ENCODE measurements at places on chromosomes 2 and 18. TPM values are rescaled to one million over a fixed set of nuclear protein-coding genes. Genes with fewer than 3 reads are reported as not detected.

DNA sequence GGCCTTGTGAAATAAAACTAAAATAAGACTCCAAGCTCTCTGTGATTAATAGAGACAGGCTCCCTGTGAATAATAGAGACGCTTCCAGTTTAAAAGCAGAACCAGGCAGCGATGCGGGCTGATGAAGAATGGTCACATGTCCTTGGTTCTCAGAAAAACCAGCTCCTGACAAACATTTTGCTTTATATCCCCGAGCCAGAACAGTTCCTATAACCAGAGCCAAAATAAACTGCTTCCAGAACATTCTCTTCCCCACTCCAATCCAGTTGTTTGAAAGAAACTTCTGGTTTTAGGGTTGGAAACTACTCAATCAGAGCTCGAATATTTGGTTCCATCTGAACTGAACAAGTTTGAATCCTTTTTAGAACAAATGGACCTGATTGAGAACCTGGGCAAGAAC, 213.7 kb downstream of the TSN start:
- DNase-seq, result no peak

GRCh38 chr2:110979471-110980338, 141.0 kb upstream of the BCL2L11 start:
- DNase-seq, result no peak

DNA sequence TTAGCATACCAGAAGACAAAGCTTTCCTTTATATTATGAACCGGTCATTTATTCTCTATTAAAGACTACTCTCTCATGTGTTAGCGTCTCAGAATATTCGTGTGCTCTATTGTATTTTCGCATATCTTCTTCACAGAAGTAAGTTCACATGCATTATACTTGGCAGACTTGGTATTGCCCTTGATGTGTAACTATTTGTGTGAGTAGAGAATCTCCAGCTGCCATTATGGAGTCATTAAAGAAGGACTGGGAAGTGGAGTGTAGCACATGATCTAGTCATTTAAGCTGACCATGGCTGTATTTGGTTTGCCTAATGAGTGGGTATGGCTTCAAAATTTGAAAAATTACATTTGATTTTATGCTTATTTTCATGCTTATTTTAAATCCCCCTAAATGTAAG, 92.9 kb downstream of the TTC27 start:
- no peak for DNase-seq

Gene MC2R
- polyA plus RNA-seq, result 0.06 TPM

DNA sequence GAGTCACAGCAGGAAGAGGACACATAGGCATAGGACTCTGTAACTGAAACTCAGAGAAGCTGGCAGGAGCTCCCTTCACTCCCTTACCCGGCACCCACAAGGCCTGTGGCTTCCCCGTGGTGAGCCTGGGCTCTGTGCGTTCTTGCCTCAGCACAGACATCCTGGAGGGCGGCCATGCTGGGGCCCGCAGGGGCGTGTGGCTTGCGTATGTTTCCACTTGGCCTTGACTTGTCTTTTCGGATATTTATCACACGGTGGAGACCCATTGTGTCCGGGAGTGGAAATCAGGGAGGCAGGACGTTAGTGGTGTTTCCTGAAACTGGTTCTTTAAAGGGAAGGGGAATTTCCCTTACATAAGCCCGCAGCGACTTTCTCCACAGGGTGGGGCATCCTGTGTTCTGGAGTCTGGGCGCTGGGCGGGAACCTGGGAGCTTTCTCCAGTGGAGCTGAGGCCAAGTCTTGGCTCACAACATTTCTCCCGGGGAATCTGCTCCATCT, 49.9 kb upstream of the EML6 start:
- DNase-seq, result peak; percentile 41

Gene RNF125
- 11.7 TPM for polyA plus RNA-seq

Gene GAREM1
- polyA plus RNA-seq, result 11.8 TPM

- no peak for DNase-seq
Measured at GRCh38 chr2:68925295-68925896, 27.3 kb downstream of the GKN2 start.

DNA sequence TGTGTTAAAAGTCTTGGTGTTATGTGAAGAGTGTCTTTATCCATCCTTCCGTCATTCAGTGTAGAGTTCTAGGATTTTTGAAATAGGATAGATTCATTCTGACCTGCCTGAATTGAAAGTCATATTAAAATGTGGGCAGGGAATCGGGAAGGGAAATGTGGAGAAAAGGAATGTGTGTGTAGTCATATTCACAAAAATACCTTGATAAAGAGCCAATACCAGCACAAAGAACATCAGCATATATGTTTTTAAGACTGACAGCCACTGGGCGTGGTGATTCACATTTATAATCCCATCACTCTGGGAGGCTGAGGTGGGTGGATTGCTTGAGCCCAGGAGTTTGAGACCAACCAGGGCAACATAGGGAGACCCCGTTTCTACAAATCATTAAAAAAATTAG, 188.1 kb downstream of the CAMKMT start:
- no peak for DNase-seq

- no peak for DNase-seq
Measured at GRCh38 chr2:200159829-200160781, 146.4 kb upstream of the SPATS2L start.

- no peak for DNase-seq
Measured at GRCh38 chr2:62334440-62335058, 138.6 kb downstream of the B3GNT2 start.

DNA sequence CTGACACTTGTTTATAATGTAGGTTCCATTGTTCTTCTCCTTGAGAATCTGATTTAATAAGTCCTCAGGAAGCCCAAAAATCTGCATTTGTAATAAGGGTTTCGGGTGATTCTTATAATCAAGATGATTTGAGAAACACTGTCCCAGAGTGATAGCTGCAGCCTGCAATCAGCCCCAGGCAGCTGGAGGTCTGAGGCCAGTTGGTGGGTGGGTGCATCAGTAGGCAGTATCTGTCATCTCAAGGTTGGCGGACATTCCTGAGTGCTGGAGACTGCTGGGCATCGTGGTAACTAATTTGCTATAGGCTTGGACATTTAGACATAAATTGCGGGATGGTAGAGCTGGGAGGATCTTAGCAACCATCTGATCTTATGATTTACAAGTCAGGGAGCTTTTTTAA, 2.7 kb upstream of the IL18RAP start:
- no peak for DNase-seq

Gene GALNT13
- 1.6 TPM for polyA plus RNA-seq

- DNase-seq, result no peak
Measured at GRCh38 chr2:66938471-66938967, 458.6 kb upstream of the ETAA1 start.

DNA sequence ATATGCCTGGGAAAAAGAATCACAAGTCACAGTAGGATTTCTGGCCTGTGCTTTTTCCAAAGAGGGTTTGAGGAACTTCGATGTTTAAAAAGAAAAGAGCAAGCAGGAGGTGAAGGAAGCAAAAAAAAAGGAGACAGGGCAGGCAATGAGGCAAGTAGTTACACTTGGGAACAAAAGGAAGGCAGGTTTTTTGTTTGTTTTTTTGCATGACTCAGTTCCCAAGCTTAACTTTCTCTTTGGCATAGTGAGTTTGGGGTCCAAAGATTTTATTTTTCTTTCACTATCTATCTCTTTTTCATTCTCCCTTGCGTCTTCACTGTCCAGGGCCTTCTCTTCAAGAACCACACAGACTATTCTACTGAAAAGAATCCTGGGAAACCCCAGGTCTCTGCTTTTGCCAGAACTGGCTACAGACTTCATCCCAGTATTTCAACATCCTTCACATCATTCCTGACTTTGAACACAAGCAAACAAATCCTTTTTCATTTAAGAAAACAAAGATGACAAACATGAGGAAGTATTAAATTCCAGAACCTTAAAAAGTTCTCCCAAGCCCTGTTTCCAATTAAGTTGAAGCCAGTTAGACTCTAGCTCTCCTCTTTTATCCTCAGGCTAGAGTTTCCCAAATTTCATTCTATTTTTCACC, 210.7 kb upstream of the RND3 start:
- no peak for DNase-seq

- DNase-seq, result no peak
Measured at GRCh38 chr2:70144443-70145143, 46.2 kb downstream of the C2orf42 start.

- no peak for DNase-seq
Measured at GRCh38 chr2:146817613-146818012, 1027.2 kb upstream of the ACVR2A start.

GRCh38 chr2:203594541-203594940, 59.4 kb upstream of the RAPH1 start:
- DNase-seq, result no peak

- no peak for DNase-seq
Measured at GRCh38 chr2:69902213-69902922, 8.6 kb downstream of the SNRNP27 start.

GRCh38 chr2:241798081-241798630, 10.8 kb upstream of the NEU4 start:
- DNase-seq, result no peak

Gene LAMA3
- 48.8 TPM for polyA plus RNA-seq

DNA sequence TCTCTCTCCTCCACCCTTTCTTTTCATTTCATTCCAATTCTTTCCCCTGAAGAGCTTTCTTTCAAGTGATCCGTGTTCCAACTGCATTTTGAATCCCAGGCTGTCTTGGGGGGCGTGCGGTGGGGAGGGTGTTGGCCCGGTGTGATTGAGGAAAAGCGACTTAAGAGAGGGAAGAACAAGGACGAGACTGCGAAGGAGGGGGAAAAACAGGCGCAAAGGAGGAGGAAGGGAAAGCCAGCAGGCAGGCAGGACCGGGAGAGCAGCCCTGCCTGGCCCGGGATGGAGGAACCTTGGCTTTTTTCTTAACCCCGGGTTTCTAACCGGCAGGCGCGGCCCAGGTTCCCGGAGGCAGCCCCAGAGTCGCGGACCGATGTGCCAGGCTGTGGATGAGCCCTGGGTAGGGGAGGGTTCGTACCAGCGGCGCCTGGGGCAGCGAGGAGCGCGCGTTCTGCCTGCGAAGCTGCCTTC, 1.3 kb downstream of the ADCYAP1 start:
- no peak for DNase-seq

- peak; percentile 69 for DNase-seq
Measured at GRCh38 chr2:236317938-236318396, 53.8 kb upstream of the ASB18 start.

Gene RFX8
- polyA plus RNA-seq, result 0.39 TPM

DNA sequence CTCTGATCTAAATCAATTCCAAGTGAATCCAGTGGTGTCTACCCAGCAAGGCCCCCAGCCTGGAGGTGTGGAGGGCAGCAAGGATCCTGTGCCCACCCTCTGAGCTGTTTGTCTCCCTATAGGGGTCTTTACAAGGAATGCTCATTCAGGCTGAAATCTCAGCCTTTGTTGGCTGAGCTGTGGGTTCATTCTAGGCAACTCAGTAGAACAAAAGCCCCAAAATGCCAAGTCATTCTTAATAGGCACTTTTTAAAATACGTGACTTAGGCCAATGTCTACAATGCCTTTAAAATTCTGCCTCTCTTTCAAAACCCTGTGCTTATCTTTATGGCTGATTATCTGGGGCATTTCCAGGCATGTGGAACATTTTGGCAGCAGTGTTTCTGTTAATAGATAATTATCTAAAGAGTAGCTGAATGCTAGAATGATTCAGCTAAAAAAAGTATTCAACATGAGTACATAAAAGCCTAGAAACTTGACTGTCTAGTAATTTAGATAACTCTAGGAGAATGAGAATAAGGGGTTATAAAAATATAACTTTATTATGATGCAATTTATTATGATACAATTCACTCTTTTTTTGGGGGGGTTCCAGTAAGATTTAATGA, 7.4 kb downstream of the UGT1A6 start:
- DNase-seq, result no peak

Gene RBM44
- 0.49 TPM for polyA plus RNA-seq

DNA sequence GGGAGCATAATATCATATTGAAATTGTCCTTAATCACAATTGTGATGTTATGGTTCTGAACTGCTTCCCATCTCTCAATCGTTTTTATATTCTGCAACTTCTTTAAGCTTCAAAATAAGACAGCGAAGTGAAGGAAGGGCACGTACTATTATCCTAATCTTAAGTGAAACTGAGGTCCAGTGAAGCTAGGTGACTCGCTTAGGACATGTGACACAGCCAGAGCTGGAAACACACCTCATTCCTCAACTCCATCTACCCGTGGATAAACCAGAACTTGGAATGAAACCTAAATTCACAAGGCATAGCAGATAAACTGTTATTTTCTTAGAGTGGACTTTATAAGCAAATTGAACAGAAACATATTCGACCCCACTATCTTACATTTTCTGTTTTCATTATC, 191.2 kb upstream of the PXDN start:
- no peak for DNase-seq

DNA sequence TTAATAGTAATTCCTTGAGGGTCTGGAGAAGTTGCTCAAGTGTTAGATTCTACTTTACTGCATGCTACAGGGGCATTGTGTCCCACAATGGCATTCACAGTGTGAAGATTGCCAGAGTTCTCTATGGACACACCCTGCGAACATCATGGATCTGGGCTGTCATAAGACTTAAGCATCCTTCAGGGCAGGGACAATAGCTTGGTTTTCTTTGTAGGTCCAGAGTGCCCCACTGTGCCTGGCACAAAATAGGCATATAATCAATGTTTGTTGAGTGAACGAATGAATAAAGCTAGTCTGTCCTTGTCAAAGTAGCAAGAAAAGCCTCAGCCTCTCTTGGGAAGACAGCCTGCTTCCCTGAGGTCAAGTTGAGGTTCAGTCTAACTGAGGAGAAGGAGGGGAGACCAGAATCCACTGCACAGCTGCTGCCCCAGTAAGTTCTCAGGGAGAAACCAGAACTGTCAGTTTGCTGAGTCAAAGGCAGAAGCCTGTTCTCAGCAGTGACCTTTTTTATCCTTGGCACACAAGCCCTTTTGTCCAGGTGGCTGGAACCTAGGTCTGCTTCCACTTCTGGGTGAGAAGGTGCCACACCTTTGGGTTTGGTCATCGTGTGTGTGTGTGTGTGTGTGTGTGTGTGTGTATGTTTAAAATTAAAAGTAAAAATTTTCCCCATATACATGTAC, 15.0 kb downstream of the INPP4A start:
- DNase-seq, result no peak

DNA sequence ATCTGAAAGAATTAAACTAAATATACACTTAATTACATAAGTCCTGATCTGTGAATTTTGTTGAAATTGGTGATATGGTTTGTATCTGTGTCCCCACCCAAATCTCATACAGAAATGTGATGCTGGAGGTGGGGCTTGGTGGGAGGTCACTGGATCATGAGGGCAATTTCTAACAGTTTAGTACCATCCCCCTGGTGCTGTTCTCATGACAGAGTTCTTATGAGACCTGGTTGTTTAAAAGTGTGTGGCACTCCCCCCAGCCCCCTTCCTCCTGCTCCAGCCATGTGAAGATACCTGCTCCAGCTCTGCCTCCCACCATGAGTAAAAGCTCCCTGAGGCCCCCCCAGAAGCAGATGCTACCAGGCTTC, 18.7 kb downstream of the FEZ2 start:
- DNase-seq, result no peak

Gene MRPL33
- polyA plus RNA-seq, result 126 TPM

- peak; percentile 17 for DNase-seq
Measured at GRCh38 chr2:121825003-121825950, 69.8 kb downstream of the TSN start.
